Astrocyte (in vitro differentiated cells and primary cell): ENCODE measurements at places on chromosomes 2 and 18. TPM values are rescaled to one million over a fixed set of nuclear protein-coding genes. Genes with fewer than 3 reads are reported as not detected.
A peak's percentile ranks its signal among the peaks of the same experiment; 100 is the strongest.

Gene TEKT4
- not detected in 2 replicates for total RNA-seq

DNA sequence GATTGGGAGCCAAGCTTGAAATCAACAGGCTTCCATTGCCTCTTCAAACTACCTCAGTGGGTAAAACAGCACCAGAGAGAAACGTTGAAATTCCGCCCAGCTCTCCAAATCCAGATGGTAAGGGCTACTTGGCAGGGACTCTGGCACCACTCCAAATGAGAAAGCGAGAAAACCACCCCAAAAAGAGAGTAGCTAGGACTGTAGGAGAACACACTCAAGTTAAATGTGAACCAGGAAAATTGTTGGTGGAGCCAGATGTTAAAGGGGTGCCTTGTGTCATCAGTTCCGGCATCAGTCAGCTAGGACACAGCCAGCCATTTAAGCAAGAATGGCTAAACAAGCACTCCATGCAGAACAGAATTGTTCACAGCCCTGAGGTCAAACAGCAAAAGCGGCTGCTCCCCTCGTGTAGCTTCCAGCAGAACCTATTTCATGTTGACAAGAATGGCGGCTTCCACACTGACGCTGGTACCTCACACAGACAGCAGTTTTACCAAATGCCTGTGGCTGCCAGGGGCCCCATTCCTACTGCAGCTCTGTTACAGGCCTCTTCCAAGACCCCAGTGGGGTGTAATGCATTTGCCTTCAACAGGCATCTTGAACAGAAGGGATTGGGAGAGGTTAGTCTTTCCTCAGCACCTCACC, 167.3 kb downstream of the ASXL3 start:
- H3K27ac ChIP-seq, result no peak overlapping the region
- H3K4me1 ChIP-seq, result no peaks in the 10 kb centered on the region
- no peaks in the 10 kb centered on the region for H3K36me3 ChIP-seq
- no peak for DNase-seq

GRCh38 chr2:34601561-34601960, 1002.5 kb upstream of the FAM98A start:
- no peak for DNase-seq
- H3K4me3 ChIP-seq, result no peak overlapping the region
- no peaks in the 10 kb centered on the region for H3K27me3 ChIP-seq
- no peaks in the 10 kb centered on the region for H3K4me1 ChIP-seq
- H3K36me3 ChIP-seq, result no peaks in the 10 kb centered on the region

Gene MAL
- total RNA-seq, result 0.41 TPM in 1 of 2 replicates, not detected in the other

GRCh38 chr2:47056868-47057686, 98.0 kb downstream of the STPG4 start:
- peaks cover 9% of the 10 kb centered on the region for H3K36me3 ChIP-seq
- no peak overlapping the region for H3K4me3 ChIP-seq
- H3K27ac ChIP-seq, result peak overlapping the region; percentile 55
- no peak for DNase-seq
- H3K27me3 ChIP-seq, result no peaks in the 10 kb centered on the region
- H3K4me1 ChIP-seq, result peaks cover 33% of the 10 kb centered on the region

DNA sequence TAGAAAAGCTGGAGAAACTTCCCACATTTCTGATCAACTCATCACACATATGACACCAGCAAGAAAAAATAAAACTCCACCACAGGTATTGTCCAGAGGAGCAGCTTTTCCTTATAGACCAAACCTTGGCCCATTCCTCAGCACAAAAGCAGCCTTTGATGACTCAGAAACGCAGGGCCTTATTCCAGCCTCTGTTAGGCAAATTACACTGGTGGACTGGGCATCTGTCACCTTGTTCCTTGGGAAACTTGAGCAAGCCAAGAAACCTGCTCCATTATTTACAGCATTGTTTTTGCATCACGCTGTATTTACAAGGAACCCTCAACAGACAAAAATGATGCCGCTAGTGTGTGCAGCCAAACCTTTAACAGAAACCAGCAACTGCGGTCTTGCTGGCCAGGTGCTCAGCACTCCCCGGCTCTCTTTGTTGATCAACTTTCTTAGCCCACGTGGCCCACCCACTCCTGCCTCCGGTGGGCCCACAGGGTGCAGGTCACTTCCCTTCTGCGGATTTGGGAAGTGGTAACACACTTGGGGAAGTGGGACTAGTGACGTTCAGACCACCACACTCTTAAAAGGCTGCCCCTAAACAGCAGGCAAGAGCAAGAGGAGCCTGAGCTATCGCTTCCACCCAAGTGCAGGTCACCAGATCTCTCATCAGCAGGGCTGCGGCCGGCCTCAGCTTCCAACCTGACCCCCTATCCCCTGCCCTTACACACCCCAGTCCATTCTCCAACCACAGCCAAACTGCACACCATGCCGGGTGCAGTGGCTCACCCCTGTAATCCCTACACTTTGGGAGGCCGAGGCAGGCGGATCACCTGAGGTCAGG, 1.5 kb downstream of the AP1S3 start:
- no peak for DNase-seq
- H3K36me3 ChIP-seq, result no peaks in the 10 kb centered on the region
- H3K4me3 ChIP-seq, result no peak overlapping the region
- H3K4me1 ChIP-seq, result peaks cover 5% of the 10 kb centered on the region
- no peaks in the 10 kb centered on the region for H3K27me3 ChIP-seq
- no peak overlapping the region for H3K27ac ChIP-seq

Gene REG3G
- total RNA-seq, result not detected in 2 replicates

DNA sequence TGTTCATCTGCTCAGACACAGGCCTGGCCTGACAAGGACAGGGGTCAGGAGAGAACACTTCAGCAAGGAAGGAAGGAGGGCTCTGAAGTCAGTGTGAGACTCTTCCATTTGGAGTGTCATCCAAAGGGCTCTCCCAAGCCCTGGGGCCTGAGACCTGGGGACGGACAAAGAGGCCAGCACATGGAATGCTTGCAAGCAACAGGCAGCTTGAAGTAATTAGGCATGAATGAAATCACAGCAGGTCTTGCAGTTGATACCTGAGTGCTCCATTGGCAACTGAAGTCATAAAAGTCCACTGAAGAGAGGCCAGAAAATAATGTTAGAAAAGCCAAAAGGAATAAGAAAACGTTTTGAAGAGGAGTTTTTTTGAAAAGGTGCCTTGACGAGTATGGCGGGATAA, 231.7 kb downstream of the VAPA start:
- H3K4me1 ChIP-seq, result peaks cover 19% of the 10 kb centered on the region
- H3K36me3 ChIP-seq, result no peaks in the 10 kb centered on the region
- H3K27ac ChIP-seq, result no peak overlapping the region
- no peak for DNase-seq
- H3K4me3 ChIP-seq, result no peak overlapping the region

GRCh38 chr2:203033395-203033794, 18.7 kb downstream of the NBEAL1 start:
- H3K36me3 ChIP-seq, result no peaks in the 10 kb centered on the region
- H3K27me3 ChIP-seq, result no peaks in the 10 kb centered on the region
- H3K27ac ChIP-seq, result no peak overlapping the region
- no peak for DNase-seq

Gene TBR1
- total RNA-seq, result not detected in 2 replicates

DNA sequence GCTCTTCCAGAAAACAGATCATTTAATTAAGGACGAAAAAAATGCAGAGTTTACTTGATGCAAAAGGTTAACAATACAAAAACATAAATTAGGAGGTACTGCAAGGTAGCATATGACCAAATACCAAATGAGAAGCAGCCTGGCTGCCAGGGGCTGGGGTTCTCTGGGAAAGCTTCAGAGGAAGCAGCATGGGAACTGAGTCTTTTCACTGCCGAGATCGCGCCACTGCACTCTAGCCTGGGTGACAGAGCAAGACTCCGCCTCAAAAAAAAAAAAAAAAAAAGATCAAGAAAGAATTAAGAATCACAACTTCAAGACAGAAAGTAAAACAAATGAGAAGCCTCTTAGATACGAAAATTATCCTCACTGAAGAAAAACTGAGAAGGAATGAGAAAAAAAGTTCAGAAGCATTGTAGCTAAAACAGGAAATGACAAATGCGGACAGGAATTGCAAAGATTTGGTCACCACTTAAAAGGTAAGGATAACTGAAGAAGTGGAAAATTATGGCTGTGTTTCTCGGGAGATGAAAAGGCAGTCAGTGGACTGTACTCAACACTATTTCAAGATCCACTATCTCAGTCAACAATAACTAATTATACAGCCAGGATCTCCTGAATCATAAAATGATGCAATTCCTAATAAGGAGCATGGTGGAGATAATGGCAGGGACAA, 4.3 kb downstream of the SEPTIN10 start:
- H3K27me3 ChIP-seq, result no peaks in the 10 kb centered on the region
- H3K27ac ChIP-seq, result peak overlapping the region; percentile 77
- peak overlapping the region; percentile 44 for H3K4me3 ChIP-seq
- DNase-seq, result peak; percentile 83

DNA sequence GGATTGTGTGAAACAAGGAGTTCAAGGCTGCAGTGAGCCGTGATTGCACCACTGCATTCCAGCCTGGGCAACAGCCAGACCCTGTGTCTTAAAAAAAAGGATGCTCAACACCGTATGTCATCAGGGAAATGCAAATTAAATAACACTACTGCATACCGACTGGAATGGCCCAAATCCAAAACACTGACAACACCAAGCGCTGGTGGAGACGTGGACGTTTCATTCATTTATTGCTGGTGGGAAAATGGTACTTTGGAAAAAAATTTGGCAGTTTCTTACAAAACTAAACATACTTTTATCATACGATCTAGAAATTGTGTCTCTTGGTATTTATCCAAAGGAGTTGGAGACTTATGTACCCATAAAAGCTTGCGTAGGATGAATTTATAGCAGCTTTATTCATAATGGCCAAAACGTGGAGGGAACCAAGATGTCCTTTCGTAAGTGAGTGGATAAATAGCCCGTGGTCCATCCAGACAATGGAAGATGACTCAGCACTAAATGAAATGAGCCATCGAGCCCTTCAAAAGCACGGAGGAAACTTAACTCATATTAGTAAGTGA, 24.2 kb downstream of the NEU4 start:
- DNase-seq, result peak; percentile 68
- peaks cover 24% of the 10 kb centered on the region for H3K27me3 ChIP-seq
- no peak overlapping the region for H3K4me3 ChIP-seq
- no peak overlapping the region for H3K27ac ChIP-seq
- no peaks in the 10 kb centered on the region for H3K4me1 ChIP-seq
- no peaks in the 10 kb centered on the region for H3K36me3 ChIP-seq

- DNase-seq, result peak; percentile 7
- H3K27ac ChIP-seq, result no peak overlapping the region
- no peak overlapping the region for H3K4me3 ChIP-seq
- H3K4me1 ChIP-seq, result peaks cover 6% of the 10 kb centered on the region
Observed at GRCh38 chr2:120682654-120683053, 53.0 kb upstream of the GLI2 start.

GRCh38 chr2:129480790-129481189, 498.7 kb upstream of the RAB6C start:
- DNase-seq, result no peak
- H3K27me3 ChIP-seq, result no peaks in the 10 kb centered on the region

Gene ICOS
- not detected in 2 replicates for total RNA-seq

GRCh38 chr2:54967269-54967668, 83.0 kb downstream of the RTN4 start:
- H3K36me3 ChIP-seq, result peaks cover 34% of the 10 kb centered on the region
- H3K27ac ChIP-seq, result no peak overlapping the region
- no peak overlapping the region for H3K4me3 ChIP-seq
- no peaks in the 10 kb centered on the region for H3K4me1 ChIP-seq
- DNase-seq, result no peak
- no peaks in the 10 kb centered on the region for H3K27me3 ChIP-seq

Gene SERPINB11
- not detected in 2 replicates for total RNA-seq

GRCh38 chr2:56185582-56186046, 1.8 kb downstream of the CCDC85A start:
- peaks cover 11% of the 10 kb centered on the region for H3K27me3 ChIP-seq
- no peaks in the 10 kb centered on the region for H3K36me3 ChIP-seq
- H3K4me3 ChIP-seq, result peak overlapping the region; percentile 66
- DNase-seq, result peak; percentile 42

GRCh38 chr18:60448487-60449267, 76.1 kb upstream of the MC4R start:
- H3K27me3 ChIP-seq, result no peaks in the 10 kb centered on the region
- no peak overlapping the region for H3K27ac ChIP-seq
- H3K36me3 ChIP-seq, result no peaks in the 10 kb centered on the region
- DNase-seq, result no peak
- H3K4me3 ChIP-seq, result no peak overlapping the region

DNA sequence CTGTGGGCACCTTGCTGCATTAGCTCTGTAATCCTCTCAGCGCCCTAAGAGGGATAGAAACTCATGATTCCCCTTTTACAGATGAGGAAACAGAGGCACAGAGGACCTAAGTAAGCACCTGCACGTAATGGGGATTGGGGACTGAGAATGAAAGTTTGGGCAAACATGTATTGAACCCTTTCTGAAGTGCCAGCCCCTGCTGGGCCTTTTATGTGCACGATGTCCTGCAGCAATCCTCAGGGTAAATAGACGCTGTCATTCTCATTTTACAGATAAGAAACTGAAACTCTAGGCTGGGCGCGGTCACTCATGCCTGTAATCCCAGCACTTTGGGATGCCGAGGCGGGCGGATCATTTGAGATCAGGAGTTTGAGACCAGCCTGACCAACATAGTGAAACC, 117.4 kb downstream of the STPG4 start:
- H3K4me1 ChIP-seq, result peaks cover 47% of the 10 kb centered on the region
- peaks cover 7% of the 10 kb centered on the region for H3K36me3 ChIP-seq
- no peak overlapping the region for H3K27ac ChIP-seq

DNA sequence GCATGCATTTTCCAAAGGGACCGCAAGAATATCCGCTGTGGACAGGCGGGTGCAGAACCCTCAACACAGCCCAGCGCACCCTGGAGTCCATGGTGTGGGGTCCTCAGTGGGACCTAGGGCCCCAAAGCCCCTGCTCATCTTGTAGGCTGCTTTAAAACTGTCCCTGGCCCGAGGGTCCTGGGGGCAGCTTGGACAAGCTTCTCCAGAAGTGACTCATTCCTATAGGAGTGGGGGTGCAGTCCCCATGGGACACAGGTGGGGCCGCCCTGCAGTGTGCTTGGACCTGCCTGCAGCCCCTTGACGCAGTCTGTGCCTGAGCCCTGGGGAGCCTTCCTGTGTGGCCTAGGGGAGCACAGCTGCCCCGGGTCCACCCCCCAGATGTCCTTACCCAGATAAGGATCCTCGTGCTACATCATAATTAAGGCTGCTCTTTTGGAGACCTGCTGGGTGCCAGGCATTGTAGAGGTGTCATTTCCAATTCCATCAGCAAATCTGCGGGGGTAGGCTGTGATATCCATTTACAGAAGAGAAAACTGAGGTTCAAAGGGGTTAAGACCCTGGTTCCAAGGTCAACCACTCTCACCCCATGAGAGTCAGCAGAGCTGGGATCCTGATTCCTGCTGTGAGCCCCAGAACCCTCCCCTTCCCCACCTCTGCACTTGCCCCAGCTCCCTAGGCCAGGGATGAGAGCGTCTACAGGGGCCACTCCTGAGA, 1.7 kb upstream of the HS6ST1 start:
- no peak overlapping the region for H3K27ac ChIP-seq
- no peak overlapping the region for H3K4me3 ChIP-seq
- no peak for DNase-seq
- H3K4me1 ChIP-seq, result peaks cover 26% of the 10 kb centered on the region

DNA sequence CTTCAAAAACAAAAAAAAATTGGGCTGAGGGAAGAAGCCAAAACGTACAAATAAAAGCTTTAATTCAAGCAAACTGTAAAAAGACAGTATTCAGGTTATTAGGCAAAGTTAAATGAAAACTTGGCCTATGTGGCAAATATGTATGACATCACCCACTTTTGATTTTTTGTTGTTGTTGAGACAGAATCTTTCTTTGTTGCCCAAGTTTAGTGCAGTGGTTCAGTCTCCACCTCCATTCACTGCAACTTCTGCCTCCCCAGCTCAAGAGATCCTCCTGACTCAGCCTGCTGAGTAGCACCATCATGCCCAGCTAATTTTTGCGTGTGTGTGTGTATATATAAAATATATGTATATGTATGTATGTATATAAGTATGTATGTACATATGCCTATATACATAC, 440.4 kb upstream of the NRXN1 start:
- no peaks in the 10 kb centered on the region for H3K4me1 ChIP-seq
- H3K27me3 ChIP-seq, result no peaks in the 10 kb centered on the region
- H3K4me3 ChIP-seq, result no peak overlapping the region
- H3K36me3 ChIP-seq, result no peaks in the 10 kb centered on the region
- DNase-seq, result no peak
